PC-3 (cell line): ENCODE measurements at places on chromosomes 7 and 10. TPM values are rescaled to one million over a fixed set of nuclear protein-coding genes. Genes with fewer than 3 reads are reported as not detected.
A peak's percentile ranks its signal among the peaks of the same experiment; 100 is the strongest.

The SLC35G1 gene
- total RNA-seq: 4.1 and 6.9 TPM in 2 replicates

The PAXIP1 gene
- 8.1 and 15.3 TPM in 2 replicates for total RNA-seq

- H3K27me3 ChIP-seq: no peaks in the 10 kb centered on the region
- H3K4me1 ChIP-seq: peaks cover 12% of the 10 kb centered on the region
- H3K27ac ChIP-seq: no peak overlapping the region
- H3K36me3 ChIP-seq: no peaks in the 10 kb centered on the region
- no peak overlapping the region for H3K4me3 ChIP-seq
Measured at GRCh38 chr10:9076066-9076465, 1021.6 kb downstream of the GATA3 start.

DNA sequence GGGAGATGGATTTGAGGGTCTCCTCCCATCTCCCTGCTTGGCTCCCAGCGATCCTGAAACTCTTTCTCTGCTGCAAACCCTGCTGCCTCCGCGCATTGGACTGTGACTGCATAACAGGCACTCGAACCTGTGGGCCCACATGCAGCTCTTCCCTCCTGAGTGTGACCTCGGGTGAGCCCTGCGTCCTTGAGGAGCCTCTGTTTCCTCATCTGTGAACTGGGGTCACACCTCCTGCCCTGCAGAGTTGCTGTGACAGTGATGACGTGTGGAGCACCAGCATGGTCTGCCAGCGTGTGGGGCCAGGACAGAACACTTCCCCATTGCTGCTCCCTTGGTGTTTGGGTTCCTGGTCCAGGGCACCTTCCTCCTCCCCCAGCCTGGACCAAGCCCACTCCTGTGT lies 46.9 kb upstream of the PSMG3 start:
- no peak overlapping the region for H3K4me3 ChIP-seq
- no peak overlapping the region for H3K27ac ChIP-seq
- no peaks in the 10 kb centered on the region for H3K4me1 ChIP-seq
- H3K27me3 ChIP-seq: peaks cover 12% of the 10 kb centered on the region
- no peak for DNase-seq

The PCLO gene
- 3.5 and 7.5 TPM in 2 replicates for total RNA-seq

The MSANTD7 gene
- total RNA-seq: 8.2 and 10.7 TPM in 2 replicates

GRCh38 chr7:91293840-91294239 lies 29.6 kb downstream of the FZD1 start:
- H3K27ac ChIP-seq: no peak overlapping the region
- no peak for DNase-seq
- no peaks in the 10 kb centered on the region; the same call in 1 of the 2 replicates for H3K4me1 ChIP-seq
- peaks cover 16% of the 10 kb centered on the region for H3K27me3 ChIP-seq

DNA sequence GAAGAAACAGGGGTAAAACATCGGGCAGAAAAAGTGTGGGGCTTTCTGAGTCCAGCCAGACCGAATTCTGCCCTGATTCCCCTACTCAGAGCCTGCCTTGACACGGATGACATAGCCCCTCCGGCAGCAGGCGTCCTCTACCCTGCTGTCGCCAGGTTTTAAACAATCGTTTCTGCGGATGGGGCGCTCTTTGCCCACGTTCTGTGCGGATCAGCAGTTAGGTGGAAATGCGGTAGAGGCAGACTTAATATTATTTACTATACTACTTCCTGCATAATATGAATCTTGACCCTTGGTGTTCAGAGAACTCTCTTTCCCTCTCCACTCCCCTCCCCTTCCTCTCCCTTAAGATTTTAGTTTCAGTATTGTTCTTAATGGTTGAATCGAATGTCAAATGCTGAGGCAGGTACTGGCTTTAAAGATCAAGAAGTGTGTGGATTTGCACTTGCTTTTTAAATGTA lies 2.4 kb downstream of the GATA3 start:
- no peaks in the 10 kb centered on the region for H3K36me3 ChIP-seq
- H3K4me3 ChIP-seq: peak overlapping the region; percentile 35; the same call in 1 of the 2 replicates
- peaks cover 17% of the 10 kb centered on the region for H3K4me1 ChIP-seq
- no peak for DNase-seq

DNA sequence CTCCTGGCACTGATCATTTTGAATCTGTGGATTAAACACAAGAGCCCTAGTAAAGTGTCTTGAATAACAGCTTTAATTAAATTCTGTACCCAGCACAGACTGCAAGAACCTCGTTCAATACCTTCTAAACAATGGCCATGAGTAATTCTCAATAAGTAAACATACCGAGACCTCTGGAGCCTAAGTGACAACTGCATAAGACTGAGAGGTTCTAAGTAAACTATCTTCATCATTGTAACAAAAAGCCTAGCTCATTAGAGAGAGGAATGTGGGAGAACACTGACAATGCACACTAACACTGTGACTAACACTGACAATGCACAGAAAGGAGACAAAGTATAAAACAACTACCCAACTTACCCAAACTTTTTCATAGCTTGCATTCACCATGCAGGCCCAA lies 117.4 kb downstream of the ELAPOR2 start:
- H3K36me3 ChIP-seq: no peaks in the 10 kb centered on the region
- no peak overlapping the region for H3K4me3 ChIP-seq
- peak; percentile 55 for DNase-seq
- H3K27ac ChIP-seq: no peak overlapping the region
- peaks cover 11% of the 10 kb centered on the region; the same call in 1 of the 2 replicates for H3K4me1 ChIP-seq

DNA sequence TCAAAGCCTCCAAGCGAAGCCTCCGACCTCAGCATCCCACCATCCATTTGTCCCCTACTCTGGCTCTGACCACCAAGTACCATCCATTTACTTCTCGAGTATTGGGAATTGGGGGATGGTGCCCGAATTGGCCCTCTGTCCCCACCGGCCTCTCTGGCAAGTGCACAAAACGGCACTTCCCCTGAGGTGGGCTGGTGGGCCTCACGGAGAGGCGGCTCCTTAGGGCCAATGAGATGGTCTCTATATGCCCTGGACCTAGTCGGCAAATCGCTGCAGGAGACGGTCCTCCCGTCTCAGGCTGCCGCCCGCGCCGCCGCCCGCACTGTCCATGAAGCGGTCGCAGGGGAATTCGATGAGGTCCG lies 2.8 kb downstream of the TRIL start:
- H3K4me3 ChIP-seq: no peak overlapping the region
- 0 out of 2 replicates have a peak, but pooled peaks cover 5% of the 10 kb centered on the region for H3K4me1 ChIP-seq
- H3K27ac ChIP-seq: no peak overlapping the region
- no peaks in the 10 kb centered on the region for H3K27me3 ChIP-seq
- no peaks in the 10 kb centered on the region for H3K36me3 ChIP-seq

DNA sequence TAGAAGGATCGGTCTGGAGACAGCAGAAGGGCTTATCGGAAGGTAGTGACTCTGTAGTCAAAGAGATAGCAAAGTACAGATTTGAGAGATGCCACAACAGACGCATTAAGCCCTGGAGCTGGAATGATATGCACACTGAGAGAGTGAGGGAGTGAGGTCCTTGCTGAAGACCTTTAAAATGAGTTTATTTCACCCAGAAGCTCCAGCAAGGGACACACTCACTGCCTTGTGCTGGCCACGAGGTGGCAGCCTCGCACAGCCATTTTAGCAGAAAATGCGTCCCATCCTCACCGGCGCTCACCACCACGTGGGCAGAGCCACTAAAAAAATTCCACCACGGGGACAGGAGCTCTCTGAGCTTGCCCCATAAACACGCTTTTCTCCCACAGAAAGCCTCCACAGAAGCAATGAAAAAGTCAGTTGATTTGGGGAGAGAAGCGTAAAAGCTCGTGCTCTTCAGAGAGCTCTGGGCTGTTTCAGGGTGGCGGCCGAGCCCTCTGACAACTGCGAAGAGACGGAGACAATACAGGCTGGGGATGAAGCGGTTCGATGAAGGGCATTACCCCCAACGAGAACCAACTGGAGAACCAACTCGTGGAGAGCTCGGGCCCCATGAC lies 163.0 kb upstream of the KLF14 start:
- no peak overlapping the region for H3K4me3 ChIP-seq
- H3K4me1 ChIP-seq: peaks cover 94% of the 10 kb centered on the region
- H3K27ac ChIP-seq: peak overlapping the region; percentile 92
- H3K36me3 ChIP-seq: peaks cover 65% of the 10 kb centered on the region

DNA sequence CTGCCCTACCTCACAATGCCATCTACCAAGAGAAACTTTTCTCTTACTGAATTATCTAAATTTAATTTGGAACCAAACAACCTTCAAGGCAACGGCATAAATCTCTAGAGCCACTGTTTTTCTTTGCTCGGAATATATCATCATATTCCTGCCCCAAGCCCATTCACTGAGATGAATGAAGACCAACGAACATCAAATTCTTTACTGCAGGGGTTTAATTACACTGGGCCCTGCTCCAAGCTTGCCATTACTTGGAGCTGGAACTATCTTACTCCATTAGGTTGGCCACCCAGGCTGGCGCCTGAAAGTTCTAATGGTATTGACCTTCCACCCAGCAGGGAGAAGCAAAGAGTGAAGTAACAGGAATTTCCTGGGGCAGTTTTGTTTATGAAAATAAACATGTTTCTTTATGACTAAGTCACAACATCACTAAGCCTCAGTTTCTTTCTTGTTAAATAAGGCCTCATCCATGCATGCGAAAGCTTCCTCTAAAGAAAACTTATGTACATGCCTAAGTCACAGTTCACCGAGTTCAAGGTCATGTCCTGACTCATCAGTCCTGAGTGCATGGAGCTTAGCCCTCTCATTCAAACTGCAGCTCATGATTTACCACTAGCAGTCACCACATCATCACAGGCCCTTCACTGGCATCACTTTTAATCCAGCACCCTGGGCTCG lies 42.1 kb upstream of the ANAPC16 start:
- no peak for DNase-seq
- no peaks in the 10 kb centered on the region for H3K36me3 ChIP-seq
- no peak overlapping the region for H3K4me3 ChIP-seq
- H3K27me3 ChIP-seq: no peaks in the 10 kb centered on the region
- no peak overlapping the region for H3K27ac ChIP-seq
- H3K4me1 ChIP-seq: peaks cover 22% of the 10 kb centered on the region

The H2AZ2 gene
- total RNA-seq: 376 and 400 TPM in 2 replicates

The CAMK1D gene
- total RNA-seq: 1.3 and 2.1 TPM in 2 replicates

The MMD2 gene
- not detected in 2 replicates for total RNA-seq

GRCh38 chr10:14507781-14508180 lies 177.1 kb upstream of the FRMD4A start:
- H3K4me1 ChIP-seq: no peaks in the 10 kb centered on the region
- H3K27ac ChIP-seq: no peak overlapping the region
- H3K36me3 ChIP-seq: no peaks in the 10 kb centered on the region
- no peak overlapping the region for H3K4me3 ChIP-seq

DNA sequence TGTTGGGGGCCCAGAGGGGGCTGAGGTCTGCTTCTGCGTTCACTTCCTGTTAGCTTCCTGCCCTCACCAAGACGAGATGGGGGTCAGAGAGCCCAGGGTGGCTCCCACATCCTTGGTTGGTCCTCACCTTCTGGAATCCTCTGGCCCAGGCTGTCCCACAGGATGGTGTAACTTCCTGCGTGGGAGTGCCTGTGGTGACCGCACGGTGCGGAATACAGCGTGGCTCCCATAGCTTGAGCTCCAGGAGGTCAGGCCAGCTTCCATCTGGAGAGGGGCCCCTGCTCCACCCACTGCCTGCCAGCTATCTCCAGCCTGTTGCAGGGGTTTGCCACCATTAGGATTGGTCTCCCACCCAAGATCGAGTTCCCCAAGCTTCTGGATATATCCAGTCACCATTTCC lies 681.2 kb upstream of the FOXK1 start:
- H3K4me1 ChIP-seq: no peaks in the 10 kb centered on the region
- H3K36me3 ChIP-seq: no peaks in the 10 kb centered on the region
- H3K27me3 ChIP-seq: no peaks in the 10 kb centered on the region
- no peak for DNase-seq

GRCh38 chr7:129561677-129562359 lies 49.7 kb upstream of the NRF1 start:
- DNase-seq: no peak
- H3K4me1 ChIP-seq: no peaks in the 10 kb centered on the region
- H3K4me3 ChIP-seq: no peak overlapping the region
- H3K27me3 ChIP-seq: no peaks in the 10 kb centered on the region
- no peak overlapping the region for H3K27ac ChIP-seq
